Brain pericyte (primary cell): ENCODE measurements at places on chromosomes 6 and 20.

GRCh38 chr6:17278289-17279063 is 2.7 kb upstream of the RBM24 start:
- DNase-seq: no peak

GRCh38 chr6:44464527-44465310 is 77.2 kb downstream of the CDC5L start:
- DNase-seq: no peak

GRCh38 chr6:162528538-162528937 is 199.0 kb downstream of the PRKN start:
- no peak for DNase-seq

- no peak for DNase-seq
Measured at GRCh38 chr6:11848852-11849731, 70.5 kb upstream of the ADTRP start.

DNA sequence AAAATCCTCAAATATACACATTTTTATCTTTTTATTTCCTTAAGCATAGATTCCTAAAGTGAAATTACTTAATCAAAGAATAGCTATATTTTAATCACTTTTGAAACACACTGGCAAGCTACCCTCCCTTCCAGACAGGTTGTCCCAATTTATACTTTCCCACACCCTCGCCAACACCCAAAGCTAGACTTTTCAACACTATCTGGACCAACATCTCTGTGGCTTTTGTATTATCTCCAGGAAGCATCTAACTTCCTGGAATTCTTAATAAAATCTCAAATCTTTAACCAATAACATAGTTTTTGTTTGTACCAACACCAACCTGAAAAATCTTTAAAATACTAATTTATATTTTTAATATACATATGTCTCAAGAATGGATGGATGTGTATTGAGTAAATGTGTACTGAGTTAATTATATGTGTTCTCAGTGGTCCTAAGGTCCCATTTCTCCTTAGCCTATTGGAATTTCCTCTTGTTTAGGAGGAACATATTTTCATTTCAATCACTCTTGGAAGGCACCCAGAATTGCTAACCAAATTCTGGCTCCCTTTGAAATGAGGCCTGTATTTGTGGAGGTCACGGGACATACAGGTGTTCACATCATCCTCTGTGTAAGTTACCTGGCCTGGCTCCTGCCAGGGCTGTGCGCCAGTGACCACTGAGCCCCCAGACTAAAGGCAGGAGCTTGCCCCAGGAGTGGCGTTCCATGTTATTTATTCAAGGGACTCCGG is 17.4 kb upstream of the GFOD1 start:
- no peak for DNase-seq

GRCh38 chr20:46204594-46205186 is 86.6 kb downstream of the CD40 start:
- DNase-seq: no peak

- no peak for DNase-seq
Measured at GRCh38 chr20:44586289-44586911, 4.0 kb downstream of the PKIG start.

GRCh38 chr6:65671922-65672321 is 35.1 kb downstream of the EYS start:
- no peak for DNase-seq

DNA sequence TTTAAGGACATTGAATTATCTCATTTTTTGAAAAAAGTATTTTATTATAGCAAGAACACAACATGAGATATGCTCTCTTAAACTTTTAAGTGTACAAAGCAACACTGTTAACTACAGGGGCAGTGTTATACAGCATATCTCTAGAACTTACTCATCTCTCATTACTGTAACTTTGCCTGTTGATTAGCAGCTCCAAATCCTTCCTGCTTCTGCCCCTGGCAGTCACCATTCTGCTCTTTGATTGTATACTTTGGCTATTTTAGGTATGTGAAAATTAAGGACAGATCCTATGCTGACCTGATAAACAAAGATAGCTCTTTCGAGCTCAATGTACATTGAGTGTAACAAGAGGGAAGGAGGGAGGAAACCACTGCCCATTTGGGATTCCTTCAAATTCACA is 1349.8 kb upstream of the GJE1 start:
- no peak for DNase-seq

DNA sequence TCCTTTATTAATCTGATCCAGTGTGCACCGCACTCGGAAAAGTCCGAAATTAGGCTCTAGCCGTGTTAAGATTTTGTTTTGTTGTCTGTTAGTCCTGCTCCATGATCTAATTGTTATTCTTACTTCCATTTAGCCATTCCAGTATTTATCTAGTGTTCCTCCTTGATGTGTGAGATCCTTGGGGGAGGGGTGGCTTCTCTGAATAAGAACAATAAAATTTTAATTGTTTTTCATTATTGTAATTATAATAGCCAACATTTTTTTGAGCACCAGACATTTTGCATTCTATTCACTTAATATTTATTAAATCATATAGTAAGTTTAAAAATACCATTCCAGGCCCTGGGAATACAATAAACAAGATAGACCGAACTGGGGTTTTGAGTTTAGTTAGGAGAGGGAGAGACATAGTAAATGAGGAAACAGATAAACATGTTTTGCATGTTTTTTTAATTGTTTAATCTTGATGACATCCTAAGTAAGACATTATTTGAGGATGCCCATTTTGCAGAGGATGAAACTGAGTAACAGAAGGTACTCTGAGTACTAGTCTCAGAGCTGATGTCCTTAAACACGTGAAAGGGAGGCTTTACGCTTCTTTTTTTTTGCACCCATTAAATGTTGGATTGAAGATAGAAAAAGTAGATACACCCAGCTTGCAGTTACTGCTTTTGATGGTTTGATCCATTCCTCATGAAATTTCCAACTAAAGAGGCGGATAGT is 1.2 kb downstream of the CBFA2T2 start:
- DNase-seq: no peak

GRCh38 chr6:25181350-25181724 is 97.8 kb upstream of the CARMIL1 start:
- no peak for DNase-seq

GRCh38 chr20:10231290-10231689 is 12.7 kb downstream of the SNAP25 start:
- no peak for DNase-seq

- DNase-seq: no peak
Measured at GRCh38 chr6:3226481-3227362, 731 bp downstream of the TUBB2B start.

DNA sequence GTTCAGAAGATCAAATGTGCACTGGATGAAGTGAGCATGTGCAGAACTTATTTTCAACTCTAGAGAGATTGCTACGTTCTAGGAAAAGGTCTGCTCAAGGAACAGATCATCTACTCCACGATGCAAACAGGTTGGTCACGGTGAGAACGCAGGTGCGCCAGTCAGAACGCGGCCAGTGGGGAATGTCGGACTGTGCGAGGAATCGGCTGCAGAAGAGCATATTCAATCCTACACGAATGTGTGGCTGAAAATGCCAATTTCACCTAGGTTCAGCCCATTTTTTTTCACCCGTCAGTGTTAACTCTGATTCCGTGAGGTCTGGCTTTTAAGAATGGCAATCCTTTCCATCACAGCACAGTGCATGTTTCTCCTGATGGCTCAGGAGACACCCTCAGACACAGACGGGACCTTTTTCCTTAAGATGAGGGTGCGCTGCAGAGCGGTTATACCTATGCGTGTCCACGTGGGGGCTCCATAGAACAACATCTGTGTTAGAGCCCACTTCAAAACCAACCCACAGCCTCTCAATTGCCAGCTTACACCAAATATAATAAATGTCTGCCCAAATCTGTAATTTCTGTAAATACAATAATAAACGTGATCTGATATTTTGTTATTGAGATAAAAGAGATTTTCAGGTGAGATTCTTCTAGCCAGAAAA is 250.4 kb downstream of the FOXA2 start:
- peak; percentile 3 for DNase-seq

GRCh38 chr6:128074567-128074966 is 173.7 kb upstream of the THEMIS start:
- no peak for DNase-seq

DNA sequence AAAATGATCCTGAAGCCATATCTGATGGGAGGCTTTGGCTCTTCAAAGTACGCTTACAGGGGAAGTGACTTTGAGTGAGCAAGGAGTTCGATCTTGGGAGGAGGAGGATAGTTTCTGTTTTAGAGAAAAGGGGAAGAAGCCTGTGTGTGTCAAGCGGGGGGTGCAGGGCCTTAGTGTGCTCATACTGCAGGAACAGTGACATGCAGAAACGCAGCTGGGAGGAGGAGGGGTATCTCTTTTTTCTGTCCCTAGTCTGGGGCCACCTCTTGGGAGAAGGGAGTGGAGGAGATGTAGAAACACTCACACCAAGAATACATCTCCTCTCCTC is 19.8 kb downstream of the SIRPD start:
- DNase-seq: no peak
